ENCODE measurements at places on chromosomes 3 and 15.

DNA sequence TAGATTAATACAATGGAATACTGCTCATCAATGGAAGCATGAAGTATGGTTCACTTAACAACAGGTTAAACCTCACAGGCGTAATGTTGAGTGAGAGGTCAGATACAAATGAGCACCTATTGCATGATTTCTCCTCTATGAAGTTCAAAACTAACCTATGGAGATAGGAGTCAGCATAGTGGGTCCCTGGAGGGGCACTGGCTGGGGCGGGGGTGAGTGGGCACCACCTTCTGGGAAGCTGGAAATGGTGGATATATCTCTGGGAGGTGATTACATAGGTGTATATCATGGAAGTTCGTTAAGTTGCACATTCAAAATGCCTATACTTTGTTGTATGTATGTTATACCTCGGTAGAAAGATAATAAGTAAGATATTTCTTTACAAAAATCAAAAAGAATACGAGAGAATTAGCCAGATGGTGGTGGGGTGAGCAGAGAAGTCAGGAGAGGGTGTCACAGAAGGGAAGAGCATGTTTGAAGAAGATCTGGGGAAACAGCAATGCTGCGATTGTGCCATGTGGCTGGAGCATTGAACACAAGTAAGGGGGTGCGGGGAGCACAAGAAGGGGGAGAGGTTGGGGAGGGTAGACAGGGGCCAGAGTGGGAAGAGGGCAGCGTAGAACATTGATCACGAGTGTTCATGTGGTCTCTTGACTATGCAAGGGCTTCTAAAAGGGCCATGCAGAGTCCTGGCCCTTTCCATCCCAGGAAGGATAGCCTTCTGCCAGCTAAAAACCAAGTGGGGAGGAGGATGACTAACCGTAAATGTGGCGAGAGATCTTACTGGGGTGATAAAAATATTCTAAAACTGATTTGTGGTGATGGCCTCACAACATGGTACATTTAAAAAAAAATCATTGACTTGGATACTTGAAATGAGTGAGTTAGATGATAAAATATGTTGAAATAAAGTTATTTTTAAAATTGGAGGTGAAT, 30.2 kb downstream of the ITGA11 start:
- DNase-seq, result no peak

- no peak for DNase-seq
These were observed 2.5 kb upstream of the INAFM2 start for GRCh38 chr15:40320931-40321371.

DNA sequence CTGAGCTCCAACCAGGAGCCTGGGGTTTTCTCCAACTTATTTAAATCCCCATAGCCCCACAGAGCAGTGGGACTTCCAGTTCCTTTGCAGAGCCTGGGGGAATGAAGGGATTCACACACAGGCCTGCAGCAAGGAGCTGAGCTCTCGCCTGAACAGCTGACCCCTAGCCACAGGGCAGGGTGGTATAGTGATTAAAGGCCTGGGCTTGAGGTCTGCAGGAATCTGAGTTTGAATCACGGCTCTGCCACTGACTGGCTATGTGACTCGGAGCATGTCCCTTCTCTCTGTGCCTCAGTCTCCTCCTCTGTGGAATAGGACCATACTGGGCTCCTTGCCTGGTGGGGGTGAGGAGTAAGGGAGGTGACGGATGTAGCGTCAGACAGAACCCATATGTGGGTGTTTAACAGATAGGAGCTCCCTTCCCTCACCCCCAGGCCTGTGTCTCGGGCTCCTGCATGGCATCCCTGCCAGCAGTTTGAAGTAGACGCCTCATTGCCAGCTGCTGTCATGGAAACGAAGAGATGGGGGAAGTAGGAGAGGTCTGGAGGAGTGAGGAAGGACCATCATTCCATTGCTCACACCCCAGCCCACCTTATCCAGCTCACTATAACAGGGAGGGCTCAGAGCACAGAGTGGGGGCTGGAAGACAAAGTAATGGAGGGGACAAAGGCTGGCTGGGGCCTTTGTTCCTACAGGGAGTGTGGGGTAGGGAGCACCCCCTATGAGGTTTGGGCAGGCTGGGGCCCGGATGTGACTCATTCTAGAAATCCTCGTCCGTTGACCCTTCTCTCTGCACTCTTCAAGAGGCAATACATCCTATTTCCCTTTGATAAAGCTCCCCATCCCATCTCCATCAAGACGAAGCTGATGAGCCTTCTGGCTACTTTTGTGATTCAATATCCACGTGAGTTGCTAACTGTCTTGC, 14.8 kb downstream of the HRH1 start:
- no peak for DNase-seq

GRCh38 chr15:81744364-81744763, 301.5 kb downstream of the MEX3B start:
- no peak for DNase-seq

- DNase-seq, result no peak
These were observed 31.3 kb downstream of the TKT start for GRCh38 chr3:53224536-53224935.

DNA sequence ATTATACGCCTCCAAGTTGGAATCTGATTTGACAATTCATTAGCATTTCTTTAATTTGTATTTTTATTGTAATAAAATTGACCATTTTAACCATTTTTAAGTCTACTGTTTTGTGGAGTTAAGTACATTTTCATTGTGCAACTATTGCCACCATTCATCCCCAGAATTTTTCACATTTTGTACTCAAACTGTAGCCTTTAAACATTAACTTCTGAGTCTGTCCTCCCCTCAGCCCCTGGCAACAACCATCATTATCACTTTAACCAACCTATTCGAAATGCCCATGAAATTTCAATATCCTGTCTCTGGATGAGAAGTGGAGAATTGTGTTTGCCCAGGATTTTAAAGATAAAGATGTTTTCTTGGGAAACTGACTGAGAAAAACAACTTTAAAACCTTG, 27.7 kb downstream of the IL1RAP start:
- no peak for DNase-seq

- no peak for DNase-seq
These were observed 110.9 kb upstream of the LYSMD4 start for GRCh38 chr15:99844150-99844549.

GRCh38 chr3:196055683-196056270, 26.1 kb downstream of the TFRC start:
- no peak for DNase-seq

DNA sequence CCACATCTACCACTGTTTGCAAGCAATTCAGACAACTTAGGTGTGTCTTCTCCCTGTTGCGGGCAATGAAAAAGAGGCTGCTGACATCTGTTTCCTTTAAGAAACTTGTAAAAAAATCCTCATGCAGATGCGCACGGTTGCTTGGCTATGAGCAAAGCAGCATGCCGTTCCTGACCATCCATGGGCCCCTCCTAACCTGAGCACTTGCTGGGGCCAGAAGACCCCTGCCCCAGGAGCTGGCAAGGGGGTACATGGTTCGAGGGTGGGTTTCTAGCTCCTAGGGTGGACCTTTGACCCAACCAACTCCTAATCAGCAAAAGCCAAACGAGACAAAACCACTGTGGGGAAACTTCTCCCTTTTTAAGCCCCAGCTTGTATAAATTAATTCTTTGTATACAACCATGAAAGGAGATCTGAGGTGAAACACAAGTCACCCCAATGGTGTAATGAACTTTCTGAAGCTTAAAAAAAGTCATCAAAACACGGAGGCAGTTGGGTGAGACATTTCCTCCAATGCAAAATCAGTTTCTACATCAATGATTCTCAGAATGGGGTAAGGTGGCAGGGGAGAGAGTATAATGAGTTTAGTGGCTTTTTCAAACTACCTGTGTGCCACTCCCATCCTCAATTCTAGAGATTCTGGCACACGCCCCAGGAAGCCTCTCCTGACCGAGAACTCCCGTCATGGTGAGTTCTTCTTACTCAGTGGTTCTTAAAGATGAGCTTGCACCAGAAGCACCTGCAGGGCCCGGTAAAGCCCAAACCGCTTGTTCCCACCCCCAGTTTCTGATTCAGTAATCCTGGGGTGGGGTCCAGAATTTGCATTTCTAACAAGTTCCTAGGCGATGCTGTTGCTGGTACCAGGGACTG, 44.1 kb downstream of the CPN2 start:
- DNase-seq, result no peak

GRCh38 chr3:58485801-58486435, 6.0 kb upstream of the KCTD6 start:
- no peak for DNase-seq

- DNase-seq, result no peak
These were observed 139.0 kb downstream of the CTNNB1 start for GRCh38 chr3:41338276-41338675.

- no peak for DNase-seq
These were observed 14.3 kb downstream of the ZIC4 start for GRCh38 chr3:147391781-147392624.

DNA sequence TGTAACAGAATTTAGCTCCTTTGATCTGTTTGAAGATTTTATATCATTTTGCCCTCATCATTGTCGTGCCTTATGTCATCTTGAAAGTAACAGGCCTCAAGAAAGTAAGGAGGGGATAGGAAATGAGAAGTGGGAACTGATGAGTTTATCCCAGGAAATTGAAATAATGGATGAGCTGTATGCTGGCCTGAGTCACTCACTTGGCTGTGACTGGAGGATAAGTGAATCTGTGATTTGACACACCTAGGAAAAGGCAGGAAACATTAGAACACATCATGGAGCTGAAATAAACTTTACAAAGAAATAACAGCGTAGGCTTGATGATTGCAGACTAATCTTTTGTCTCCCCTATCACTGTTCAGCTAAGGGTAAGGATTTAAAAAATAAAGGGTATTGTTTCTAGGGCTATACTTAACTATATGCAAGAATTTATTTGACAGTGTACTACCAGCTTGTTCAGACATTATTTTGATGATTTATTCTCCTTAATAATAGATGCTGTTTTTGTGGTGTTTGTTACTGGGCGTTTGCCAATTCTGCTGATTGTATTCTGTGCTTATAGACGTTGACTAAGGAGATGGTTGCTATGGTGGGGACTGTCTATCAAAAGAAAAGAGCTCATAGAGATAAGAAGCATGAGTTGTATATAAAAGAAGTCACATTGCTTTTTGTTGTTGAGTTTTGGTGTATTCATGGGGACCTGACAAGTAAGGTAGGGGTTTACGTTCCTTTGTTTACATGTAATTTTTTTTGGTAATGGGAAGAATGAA, 105.6 kb upstream of the ROPN1 start:
- no peak for DNase-seq

GRCh38 chr3:52218454-52218853, 7.0 kb downstream of the TLR9 start:
- DNase-seq, result no peak

GRCh38 chr3:187810021-187810446, 64.8 kb upstream of the BCL6 start:
- DNase-seq, result no peak

DNA sequence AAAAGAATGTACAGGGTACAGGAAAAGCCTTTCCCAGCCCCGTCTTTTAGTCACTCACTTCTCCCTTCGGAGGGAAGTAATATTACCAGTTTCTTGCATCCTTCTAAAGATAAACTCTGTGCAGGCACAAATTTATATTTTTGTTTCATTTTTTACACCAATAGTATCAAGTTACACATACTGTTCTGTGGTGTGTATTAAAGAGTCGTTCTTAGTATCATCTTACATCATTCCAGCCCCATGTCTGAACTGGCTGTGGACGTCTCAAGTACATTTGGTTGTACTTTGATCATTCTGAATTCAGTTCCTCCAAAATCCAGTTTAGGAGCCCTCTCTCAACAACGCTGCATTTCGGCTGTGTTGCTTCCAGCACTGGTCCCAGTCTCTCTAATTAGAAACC, 68.7 kb downstream of the LMLN start:
- DNase-seq, result no peak

DNA sequence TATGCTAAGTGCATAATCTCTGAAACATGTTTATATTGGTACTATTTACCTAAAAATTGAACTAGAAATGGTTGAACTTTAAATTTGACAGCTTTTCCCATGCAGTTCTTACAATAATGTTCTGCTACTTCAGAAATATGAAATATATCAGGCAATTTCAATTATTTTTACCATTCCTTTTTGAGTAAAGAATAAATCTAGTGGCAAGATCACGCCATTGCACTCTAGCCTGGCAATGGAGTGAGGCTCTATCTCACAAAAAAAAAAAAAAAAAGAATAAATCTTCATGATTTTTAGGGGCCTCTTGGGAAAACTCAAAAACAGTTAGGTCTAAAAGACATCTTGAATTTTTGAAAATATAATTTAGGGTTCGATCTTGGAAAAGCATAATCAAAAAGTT, 10.6 kb upstream of the DNAAF4 start:
- no peak for DNase-seq

- no peak for DNase-seq
These were observed 340.3 kb upstream of the RBMS3 start for GRCh38 chr3:28940530-28940929.

GRCh38 chr3:151467069-151467468, 6.2 kb upstream of the IGSF10 start:
- DNase-seq, result no peak

GRCh38 chr3:16055606-16056211, 118.8 kb upstream of the GALNT15 start:
- DNase-seq, result no peak

DNA sequence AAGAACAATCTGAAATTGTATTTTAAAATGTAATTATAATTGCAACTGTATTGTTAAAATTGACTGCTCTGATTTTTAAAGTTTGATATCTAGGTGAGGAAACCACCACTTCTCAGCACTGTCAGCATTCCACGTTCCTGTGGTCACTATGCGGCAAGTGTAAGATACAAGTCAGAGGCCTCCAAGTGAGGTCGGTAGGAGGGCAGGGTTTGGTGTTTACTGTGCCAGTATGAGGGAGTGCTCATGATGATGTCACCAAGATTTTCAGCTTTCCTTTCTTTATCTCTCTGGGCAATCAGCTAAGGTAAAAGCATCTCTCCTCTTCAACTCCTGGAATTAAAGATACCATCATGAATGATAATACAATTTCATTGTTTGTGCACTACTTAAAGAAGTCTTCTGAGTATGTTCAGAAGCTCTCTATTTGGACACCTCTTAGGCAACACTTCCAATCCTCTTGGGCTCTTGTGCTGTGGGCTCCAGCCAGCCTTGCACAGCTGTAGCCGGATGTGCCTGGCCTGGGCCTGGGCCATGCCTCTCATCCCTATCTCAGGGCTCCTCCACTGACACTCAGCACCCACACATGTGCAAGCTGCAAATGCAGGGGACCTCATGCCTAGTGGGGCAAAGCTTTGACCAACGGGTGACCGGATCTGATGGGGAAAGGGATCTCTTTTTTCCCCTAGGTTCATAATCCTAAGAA, 42.9 kb downstream of the CCR3 start:
- DNase-seq, result no peak

GRCh38 chr15:78715930-78716329, 74.9 kb upstream of the CHRNB4 start:
- no peak for DNase-seq

DNA sequence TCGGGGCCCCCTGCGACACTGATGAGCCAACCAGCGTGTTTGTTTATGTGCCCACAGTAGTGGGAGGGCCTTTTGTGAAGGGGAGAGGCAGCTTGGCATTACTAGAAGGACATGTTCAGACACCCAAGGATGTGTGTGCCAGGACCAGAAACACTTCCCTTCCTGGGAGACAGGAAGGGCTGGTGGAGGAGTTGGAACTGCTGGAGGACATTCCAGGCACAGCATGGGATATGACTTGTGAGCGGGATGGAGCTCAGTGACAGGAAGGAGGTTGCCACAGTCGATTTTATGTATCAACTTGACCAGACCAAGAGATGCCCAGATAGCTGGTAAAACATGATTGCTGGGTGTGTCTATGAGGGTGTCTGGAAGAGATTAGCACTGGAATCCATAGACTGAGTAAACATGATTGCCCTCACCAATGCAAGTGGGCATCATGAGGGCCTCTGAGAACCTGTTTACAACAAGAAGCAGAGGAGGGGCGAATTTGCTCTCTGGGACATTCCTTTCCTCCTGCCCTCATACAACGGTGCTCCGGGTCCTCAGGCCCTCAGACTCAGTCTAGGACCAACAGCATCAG, 106.4 kb upstream of the TLE3 start:
- DNase-seq, result no peak

Data from stimulated activated CD8-positive, alpha-beta memory T cell treated with anti-CD3 and anti-CD28 coated beads, Interleukin-2, amount 100 ng/mL, for 48 hours (primary cell).